Activated T-helper 1 cell treated with anti-CD3 and anti-CD28 coated beads, Interleukin-12 subunit alpha, Interleukin-12 subunit beta, Interleukin-2, Interleukin-4 antibody, amounts not matched to agents 30 ng/mL and 10 ng/mL and 1 ng/mL, durations not matched to agents 14 hours and 24 hours and 36 hours (primary cell): ENCODE measurements at places on chromosomes 5 and 9. TPM values are rescaled to one million over a fixed set of nuclear protein-coding genes. Genes with fewer than 3 reads are reported as not detected.

The MRPS2 gene
- total RNA-seq: 66.6 and 70.8 TPM in 2 replicates

- H3K27ac ChIP-seq: no peak overlapping the region
- DNase-seq: no peak
- H3K4me3 ChIP-seq: no peak overlapping the region
- H3K27me3 ChIP-seq: no peaks in the 10 kb centered on the region
- peaks cover 11% of the 10 kb centered on the region for H3K36me3 ChIP-seq
- peaks cover 9% of the 10 kb centered on the region for H3K4me1 ChIP-seq
Observed at GRCh38 chr5:134583766-134584165, 48.9 kb downstream of the SAR1B start.

GRCh38 chr5:147140558-147140957, 94.3 kb upstream of the STK32A start:
- H3K4me1 ChIP-seq: no peaks in the 10 kb centered on the region
- DNase-seq: no peak
- no peak overlapping the region for H3K4me3 ChIP-seq
- no peaks in the 10 kb centered on the region for H3K27me3 ChIP-seq
- no peaks in the 10 kb centered on the region for H3K36me3 ChIP-seq
- H3K27ac ChIP-seq: no peak overlapping the region

- H3K36me3 ChIP-seq: no peaks in the 10 kb centered on the region
- H3K27me3 ChIP-seq: no peaks in the 10 kb centered on the region
- H3K4me3 ChIP-seq: no peak overlapping the region
- no peaks in the 10 kb centered on the region for H3K4me1 ChIP-seq
Observed at GRCh38 chr5:4627131-4627530, 513.0 kb upstream of the ADAMTS16 start.

GRCh38 chr5:58751222-58751837, 168.5 kb downstream of the RAB3C start:
- H3K4me1 ChIP-seq: no peaks in the 10 kb centered on the region
- no peak overlapping the region for H3K4me3 ChIP-seq
- no peaks in the 10 kb centered on the region for H3K36me3 ChIP-seq
- DNase-seq: no peak
- H3K27ac ChIP-seq: no peak overlapping the region
- peaks cover 13% of the 10 kb centered on the region for H3K27me3 ChIP-seq

DNA sequence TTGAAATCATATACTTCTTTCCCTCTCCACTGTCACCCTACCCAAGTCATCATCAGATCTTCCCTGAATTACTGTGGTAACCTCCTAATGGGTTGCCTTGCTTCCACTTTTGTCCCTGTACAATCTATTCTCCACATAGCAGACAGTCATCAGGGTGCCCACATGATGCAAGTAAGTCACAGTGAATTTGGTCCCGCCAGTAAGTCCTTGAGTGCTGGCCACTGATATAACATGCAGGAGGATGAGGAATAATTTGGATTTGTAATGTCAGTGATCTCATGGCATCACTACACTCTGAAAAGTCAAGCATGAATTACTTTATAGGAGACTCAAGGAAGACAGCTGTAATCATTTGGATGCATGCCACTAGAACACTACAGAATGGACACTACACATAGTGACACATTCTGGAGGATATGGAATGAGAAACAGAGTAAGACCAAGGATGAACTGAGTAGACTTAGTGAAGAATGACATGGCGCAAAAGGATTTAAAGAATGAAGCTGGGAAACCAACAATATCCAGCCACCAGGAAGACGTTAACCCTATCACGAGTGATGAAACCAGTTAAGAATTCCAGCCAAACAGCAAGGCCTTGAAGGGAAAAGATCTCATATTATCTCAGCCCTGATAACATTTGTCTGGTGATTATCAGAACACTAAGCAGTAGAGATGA, 28.6 kb downstream of the MARCHF3 start:
- no peaks in the 10 kb centered on the region for H3K4me1 ChIP-seq
- no peak for DNase-seq
- no peak overlapping the region for H3K4me3 ChIP-seq
- no peaks in the 10 kb centered on the region for H3K36me3 ChIP-seq
